ENCODE measurements at places on chromosomes 4 and X.

DNA sequence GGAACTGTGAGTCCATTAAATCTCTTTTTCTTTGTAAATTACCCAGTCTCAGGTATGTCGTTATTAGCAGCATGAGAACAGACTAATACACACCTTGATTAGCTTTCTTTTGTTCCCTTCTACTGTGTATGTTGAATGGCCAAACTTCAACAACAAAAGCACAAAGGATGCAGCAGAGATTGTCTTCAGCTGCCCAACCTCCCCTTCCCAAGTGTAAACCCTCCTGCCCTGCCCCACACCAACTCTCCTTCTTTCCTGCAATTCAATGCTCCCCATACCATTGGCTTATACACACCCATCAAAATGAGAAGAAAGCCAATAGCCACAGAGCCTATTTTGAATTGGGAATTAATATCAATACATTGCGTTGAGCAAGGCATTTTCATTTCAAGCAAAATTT lies 27.8 kb downstream of the ANOS1 start:
- no peak for DNase-seq

GRCh38 chr4:172707622-172708021 lies 461.0 kb upstream of the GALNT7 start:
- DNase-seq = peak; percentile 86

- DNase-seq = no peak
Measured at GRCh38 chr4:146029147-146029546, 90.5 kb upstream of the ZNF827 start.

DNA sequence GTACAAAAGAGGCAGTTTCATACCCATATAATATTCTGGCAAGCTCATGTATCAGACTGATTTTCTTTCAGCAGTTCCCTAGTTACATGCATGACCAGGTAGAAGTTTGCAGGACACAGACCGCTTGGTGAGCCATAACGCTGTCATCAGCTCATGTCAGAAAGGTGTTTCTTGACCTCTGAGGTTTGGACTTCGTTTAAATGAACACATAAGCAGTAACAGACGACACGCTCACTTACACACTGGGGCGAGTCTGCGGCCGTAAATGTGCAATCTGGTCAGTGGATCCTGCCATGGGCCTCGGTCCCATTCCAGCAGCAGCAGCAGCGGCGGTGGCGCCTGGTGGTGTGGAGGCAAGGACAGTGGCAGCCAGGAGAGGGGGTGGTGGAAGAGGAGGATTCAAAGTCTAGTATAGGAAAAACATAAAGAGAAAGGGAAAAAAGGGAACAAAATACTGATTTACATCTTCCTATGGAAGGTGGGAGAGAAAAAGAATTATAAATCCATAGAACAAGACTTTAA lies 111.9 kb upstream of the CBR4 start:
- no peak for DNase-seq

DNA sequence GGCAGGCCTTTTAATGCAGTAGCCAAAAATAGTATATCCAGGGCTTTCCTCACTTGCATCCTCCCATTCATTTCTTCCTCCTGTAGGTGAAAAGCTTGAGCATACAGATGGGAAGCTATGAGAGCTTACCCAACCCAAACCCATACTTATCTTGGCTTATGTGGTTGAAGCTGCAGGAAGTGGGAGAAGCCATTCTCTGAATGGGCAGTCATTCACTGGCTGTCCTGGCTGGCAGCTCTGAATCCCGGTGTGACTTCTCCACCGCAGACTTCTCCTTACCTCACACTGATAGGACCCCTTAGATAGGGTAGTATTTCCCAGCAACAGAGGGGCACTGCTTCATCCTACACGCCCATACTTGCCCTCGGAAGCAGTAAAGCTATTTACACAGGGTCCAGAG lies 125.4 kb downstream of the AMMECR1 start:
- no peak for DNase-seq

GRCh38 chr4:48223633-48224295 lies 45.9 kb downstream of the TEC start:
- no peak for DNase-seq

DNA sequence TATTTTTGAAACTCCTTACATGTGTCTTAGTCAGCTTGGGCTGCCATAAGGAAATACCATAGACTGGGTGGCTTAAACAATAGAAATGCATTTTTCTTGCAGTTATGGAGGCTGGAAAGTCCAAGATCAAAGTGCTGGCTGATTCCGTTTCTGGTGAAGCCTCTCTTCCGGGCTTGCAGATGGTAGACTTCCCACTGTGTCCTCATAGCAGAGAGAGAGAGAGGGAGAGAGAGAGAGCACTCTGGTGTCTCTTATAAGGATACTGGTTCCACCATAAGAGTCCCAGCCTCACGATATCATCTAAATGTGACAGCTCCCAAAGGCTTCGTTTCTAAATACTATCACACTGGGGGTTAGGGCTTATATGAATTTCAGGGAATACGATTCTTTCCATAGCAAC lies 39.7 kb downstream of the ENPEP start:
- DNase-seq = no peak
